ENCODE measurements at places on chromosomes 6 and 20.

DNA sequence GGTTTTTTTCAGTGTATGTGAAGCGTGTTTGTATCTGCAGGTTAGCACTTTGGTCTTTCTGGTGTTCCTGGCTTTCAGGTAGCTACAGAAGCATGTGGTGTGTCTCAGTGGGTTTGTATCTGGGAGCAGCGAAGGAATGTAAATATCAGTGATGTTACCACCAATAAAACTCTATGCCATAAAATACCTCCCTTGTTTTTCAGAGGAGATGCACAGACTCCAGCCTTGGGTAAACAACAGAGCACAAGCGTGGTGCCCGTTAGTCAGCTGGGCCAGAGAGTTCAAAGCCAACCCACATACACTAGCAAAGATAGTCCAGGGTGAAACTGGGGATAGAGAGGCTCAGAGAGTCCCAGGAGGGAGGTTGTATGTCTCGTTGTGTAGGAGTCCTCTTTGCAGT is 393.8 kb downstream of the SMOC2 start:
- no peak for DNase-seq

DNA sequence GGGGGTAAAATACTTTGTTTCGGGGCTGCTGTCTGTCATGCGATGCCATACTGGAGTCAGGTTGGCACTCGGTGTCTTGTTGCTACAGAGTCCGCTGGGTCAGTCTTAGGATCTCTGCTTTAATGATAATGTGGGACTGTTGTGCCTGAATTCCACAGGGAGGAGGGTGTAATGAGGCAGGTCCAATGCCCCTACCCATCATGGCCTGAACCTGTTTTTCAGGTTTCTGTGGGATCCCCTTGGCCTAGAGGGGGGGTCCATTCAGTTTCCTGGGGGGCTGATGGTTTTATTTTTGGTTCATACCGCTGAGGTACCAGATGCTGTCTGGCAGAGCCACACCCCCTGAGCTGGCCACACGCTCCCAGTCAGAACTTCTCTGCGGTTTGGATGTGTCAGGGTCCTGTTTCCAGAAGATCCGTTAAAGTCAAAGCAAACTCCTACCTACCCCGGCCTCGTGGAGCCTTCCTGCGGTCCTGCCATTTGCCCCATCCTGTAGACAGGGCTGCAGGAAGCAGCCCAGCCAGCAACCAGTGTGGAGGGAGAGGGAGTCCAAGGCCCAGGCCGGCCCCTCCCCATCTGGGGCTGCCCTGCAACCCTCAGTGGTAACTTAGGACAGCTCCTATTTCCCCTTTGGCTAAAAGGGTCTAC is 69.7 kb downstream of the TCP11 start:
- DNase-seq = no peak

GRCh38 chr6:36724514-36725390 is 27.1 kb downstream of the RAB44 start:
- DNase-seq = peak; percentile 27

DNA sequence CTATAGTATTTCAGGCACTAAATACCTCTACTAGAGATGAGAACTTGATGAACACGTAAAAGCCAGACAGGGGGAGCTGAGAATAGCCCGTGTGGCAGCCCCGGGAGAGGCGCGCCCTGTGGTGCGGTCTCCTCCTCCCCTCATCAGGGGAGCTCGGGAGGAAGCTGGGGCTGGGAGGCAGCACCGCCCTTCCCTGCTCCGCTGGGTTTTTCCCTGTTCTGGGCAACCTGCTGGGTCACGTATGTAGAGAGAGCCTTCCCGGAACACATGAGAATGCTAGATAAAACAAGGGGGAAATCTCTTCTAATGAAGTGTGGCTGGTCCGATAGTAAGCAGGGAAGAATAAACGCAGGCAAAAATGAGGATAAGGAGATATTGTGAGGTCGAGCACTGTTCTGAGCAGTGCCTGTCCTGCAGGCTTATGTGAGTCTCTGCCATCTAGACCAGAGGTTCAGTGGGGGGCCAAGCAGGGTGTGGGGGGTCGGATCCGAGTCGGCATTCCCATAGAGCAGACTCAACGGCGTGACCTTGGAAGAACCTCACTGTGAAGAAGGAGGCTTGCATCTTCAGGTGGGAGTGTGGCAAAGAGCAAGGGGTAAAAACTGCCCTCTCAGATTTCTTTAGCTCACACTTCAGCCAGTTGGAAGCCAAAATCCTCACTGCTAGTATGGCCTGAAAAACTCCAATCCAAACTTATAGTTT is 13.4 kb upstream of the RPS6KA2 start:
- no peak for DNase-seq

DNA sequence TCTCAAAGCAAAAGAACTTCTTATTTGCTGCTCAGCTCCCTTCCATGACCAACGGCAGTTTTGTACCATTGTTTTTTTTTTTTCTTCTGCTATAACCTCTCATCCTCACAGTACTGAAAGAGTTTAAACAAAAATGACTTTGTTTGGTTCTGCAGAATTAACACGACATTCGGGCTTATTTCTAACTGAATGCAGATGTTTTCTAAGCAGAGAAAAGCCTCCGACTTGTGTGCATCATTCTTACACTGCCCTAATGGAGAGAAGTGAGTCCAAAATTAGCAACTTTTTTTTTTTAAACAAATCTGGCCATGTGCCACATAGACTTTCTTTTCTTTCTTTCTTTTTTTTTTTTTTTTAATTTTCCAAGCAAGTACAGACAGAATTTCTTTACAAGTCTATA is 382.7 kb downstream of the HDGFL1 start:
- DNase-seq = no peak

DNA sequence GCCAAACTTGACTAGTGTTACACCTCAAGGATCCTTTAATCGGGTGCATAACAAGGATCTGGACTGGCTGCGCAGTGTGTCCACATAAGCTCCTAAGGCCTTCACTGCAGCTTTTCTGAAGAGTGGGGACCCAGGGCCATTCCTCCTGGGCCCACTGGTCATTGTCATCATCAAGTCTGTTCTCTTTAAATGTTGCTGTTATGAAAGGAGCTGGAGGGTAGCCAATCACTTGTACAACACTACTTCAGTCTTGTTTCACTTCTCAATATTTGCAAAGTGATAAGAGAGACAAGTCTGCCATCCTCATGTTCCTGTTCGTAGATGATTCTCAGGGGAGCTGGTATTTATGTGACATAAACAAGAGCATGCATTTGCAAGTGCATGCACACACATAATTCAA is 149.8 kb downstream of the SYNDIG1 start:
- DNase-seq = no peak

DNA sequence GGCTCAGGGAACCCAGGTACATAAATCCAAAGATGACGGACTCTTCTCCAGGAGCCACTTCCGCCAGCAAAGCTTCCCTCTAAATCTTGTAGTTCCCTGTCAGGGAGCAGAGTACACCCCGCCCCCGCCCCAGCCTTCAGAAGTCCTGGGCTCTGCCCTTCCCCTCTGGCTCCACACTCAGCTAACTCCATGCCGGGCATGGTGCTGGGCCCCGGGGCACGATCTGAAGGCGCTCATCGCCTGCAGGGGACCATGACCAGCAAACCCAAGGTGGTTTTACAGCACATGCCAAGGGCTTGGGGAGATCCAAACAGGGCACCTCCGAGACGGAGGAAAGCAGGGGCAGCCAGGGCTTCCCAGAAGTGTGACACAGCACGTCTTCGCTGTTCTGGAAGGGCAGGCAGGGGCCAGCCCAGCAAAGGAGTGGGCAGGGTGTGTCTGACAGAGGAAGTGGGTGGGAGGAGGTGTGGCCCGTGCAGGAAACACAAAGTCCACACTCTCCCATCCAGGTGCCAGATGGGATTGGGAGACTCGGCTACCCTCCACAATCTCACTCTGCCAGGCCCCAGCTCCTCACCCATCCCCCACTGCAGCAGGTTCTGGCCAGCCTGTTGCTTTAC is 41.6 kb upstream of the SLC22A2 start:
- DNase-seq = no peak

DNA sequence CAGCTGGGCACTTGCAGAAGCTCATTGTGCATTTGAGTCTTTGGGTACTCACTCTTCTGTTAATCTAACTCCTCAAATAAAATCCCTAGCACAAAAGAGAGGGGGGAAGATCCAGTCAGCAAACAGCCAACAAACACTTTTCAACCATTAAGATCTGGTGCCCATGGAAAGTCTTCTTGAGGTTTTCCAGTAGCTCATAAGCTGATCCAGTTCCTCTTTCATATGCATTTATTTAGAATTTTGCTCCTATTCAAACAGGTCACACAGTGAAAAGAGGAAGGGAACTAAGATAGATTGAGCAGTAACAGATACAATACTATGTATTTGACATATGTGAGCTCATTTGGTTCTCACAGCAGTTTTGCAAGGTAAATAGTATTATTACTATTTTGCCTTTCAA is 38.6 kb downstream of the HLA-DPB1 start:
- no peak for DNase-seq

- DNase-seq = no peak
Measured at GRCh38 chr6:131982740-131983259, 31.6 kb upstream of the CCN2 start.

DNA sequence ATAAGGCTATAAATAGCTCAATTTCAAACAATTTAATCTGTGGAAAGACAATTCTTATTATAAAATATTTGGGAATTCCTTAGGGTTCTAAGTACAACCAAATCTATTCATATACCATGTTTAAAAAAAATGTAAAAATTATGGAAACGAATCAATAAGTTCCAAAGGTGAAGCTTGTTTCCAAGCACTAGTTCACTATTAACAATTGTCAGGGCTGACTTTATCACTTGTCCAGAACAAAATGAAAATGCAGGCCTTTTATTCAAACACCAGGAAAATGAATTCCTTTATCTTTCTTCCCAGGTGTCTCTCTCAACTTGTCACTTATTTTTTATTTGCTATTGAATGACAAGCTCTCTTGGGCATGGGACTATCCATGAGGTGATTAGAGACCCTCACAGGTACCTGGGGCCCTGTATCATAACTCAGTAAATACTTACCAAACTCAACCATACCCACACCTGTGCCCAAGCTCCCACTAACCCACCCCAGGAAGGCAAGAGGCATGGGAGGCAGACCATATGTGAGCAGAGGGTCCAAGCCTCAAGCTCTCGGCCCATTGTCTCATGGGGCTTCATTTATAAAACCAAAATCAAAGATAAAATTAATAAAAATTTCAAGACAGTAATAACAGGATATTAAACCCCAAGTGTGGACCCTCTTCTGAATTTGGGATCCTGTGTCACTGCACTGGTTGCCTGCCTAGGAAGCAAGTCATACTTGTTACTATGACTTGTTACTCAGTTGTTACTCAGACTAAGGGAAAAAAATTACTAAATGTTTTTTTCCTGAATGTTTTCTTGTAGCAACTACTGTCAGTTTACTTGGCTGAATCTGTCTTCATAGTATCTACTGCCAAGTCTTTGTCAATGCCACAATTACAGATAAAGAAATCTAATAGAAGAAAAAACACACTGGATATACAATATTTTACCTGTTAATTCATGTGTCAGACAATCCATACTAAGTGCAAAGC is 54.7 kb downstream of the PTPRK start:
- no peak for DNase-seq

- no peak for DNase-seq
Measured at GRCh38 chr6:93471281-93471680, 51.9 kb upstream of the EPHA7 start.

- DNase-seq = no peak
Measured at GRCh38 chr6:28807682-28808280, 116.0 kb downstream of the TRIM27 start.

GRCh38 chr6:151627689-151628444 is 134.1 kb downstream of the CCDC170 start:
- no peak for DNase-seq

GRCh38 chr20:18750735-18751134 is 62.8 kb upstream of the SCP2D1 start:
- no peak for DNase-seq

GRCh38 chr6:110482774-110483400 is 6.5 kb upstream of the SLC22A16 start:
- DNase-seq = no peak
